ENCODE measurements at places on chromosomes 5 and 9.

GRCh38 chr5:170405817-170406216, 16.6 kb upstream of the KCNMB1 start:
- H3K27ac ChIP-seq: no peak overlapping the region
- H3K4me1 ChIP-seq: no peaks in the 10 kb centered on the region
- no peak overlapping the region for H3K4me3 ChIP-seq
- peaks cover 20% of the 10 kb centered on the region for H3K27me3 ChIP-seq
- no peaks in the 10 kb centered on the region for H3K36me3 ChIP-seq

DNA sequence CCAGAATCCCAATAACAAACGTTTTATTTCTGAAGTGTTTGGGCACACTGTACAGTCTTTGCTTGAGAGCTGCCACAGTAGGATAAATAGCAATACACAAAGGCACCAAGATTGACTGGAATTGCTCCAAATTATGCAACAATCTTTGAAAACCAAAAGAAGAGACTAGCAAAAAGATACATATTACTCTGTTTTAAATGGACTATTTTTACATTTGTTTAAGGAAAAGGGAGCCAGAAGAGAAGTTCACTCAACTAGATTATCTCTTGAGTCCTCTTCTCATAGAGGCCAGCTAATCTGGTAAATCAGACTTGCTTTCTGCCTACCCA, 385.0 kb upstream of the SLC30A5 start:
- H3K27ac ChIP-seq: no peak overlapping the region
- peaks cover 4% of the 10 kb centered on the region for H3K27me3 ChIP-seq
- no peak for DNase-seq
- no peak overlapping the region for H3K4me3 ChIP-seq
- H3K4me1 ChIP-seq: peaks cover 23% of the 10 kb centered on the region

DNA sequence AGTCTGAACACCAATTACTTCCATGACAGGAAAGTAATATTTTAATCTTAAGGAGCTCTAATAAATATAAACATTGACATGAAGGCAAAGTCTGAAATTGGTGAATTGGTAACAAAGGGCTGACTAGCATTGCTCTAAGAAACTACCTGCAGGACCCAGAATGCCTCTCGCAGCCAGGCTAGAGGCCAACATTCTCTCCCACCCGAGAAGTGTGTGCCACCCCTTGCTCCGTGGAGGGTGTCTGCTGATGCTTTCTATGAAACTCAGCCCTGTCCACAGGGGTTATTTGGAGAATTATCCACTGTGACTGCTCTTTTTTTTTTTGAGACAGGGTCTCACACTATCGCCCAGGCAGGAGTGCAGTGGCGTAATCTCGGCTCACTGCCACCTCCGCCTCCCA, 81.4 kb downstream of the USP20 start:
- H3K27me3 ChIP-seq: no peaks in the 10 kb centered on the region
- peaks cover 11% of the 10 kb centered on the region for H3K4me1 ChIP-seq
- H3K27ac ChIP-seq: no peak overlapping the region
- H3K4me3 ChIP-seq: no peak overlapping the region
- peaks cover 45% of the 10 kb centered on the region for H3K36me3 ChIP-seq
- no peak for DNase-seq

GRCh38 chr9:127629468-127630081, 17.5 kb downstream of the STXBP1 start:
- H3K27ac ChIP-seq: no peak overlapping the region
- H3K4me3 ChIP-seq: no peak overlapping the region
- H3K4me1 ChIP-seq: peaks cover 19% of the 10 kb centered on the region
- H3K36me3 ChIP-seq: no peaks in the 10 kb centered on the region
- DNase-seq: no peak

DNA sequence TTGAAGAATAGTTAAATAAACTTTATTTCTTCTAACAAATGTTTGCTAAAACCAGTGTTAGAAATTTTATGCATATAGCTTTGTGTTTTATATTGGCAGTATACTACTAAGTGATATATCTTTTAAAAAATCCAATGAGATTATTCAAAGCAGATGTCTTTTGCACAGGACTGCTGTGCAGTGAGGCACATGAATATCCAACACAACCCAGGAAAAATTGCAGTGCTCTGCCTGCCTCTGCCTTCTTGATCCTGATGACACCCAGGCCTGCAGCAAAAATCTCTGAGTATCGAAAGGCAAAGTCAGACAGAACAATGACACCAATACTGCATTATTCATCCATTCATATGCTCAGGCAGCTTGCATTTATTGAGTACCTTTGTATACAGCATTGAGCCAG, 1076.5 kb upstream of the ARRDC3 start:
- no peaks in the 10 kb centered on the region for H3K27me3 ChIP-seq
- H3K27ac ChIP-seq: no peak overlapping the region
- no peaks in the 10 kb centered on the region for H3K36me3 ChIP-seq
- H3K4me3 ChIP-seq: no peak overlapping the region

DNA sequence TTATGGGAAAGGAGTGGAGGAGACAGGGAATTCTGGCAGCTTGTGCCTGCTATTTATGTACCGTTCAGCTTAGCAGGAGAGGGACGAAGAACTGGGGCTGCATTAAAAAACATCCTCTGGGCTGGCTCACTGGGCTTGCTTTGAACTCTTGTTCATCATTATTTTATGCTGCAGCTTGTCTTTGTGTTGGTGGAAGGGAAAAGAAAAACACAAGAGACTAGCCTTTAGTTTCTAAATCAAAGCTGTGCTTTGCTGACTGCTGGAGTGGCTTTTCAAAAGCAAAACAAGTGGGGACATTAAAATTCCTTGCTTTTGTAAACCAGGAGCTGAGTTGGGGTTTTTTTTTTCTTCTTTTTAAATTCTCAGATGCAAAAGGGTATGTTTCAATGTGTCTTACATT, 5.9 kb upstream of the RGMB start:
- H3K4me3 ChIP-seq: no peak overlapping the region
- no peak for DNase-seq
- H3K36me3 ChIP-seq: no peaks in the 10 kb centered on the region
- H3K27me3 ChIP-seq: peaks cover 66% of the 10 kb centered on the region
- H3K4me1 ChIP-seq: peaks cover 20% of the 10 kb centered on the region

- H3K4me1 ChIP-seq: peaks cover 13% of the 10 kb centered on the region
- H3K36me3 ChIP-seq: peaks cover 3% of the 10 kb centered on the region
- no peak for DNase-seq
- peaks cover 24% of the 10 kb centered on the region for H3K27me3 ChIP-seq
Measured at GRCh38 chr9:124503713-124504529, 3.3 kb downstream of the NR5A1 start.

GRCh38 chr5:132501961-132502931, 11.7 kb upstream of the IRF1 start:
- peaks cover 43% of the 10 kb centered on the region for H3K4me1 ChIP-seq
- H3K4me3 ChIP-seq: no peak overlapping the region

GRCh38 chr9:14232111-14232510, 81.8 kb downstream of the NFIB start:
- no peaks in the 10 kb centered on the region for H3K4me1 ChIP-seq
- peak; percentile 7 for DNase-seq
- H3K27ac ChIP-seq: no peak overlapping the region
- no peaks in the 10 kb centered on the region for H3K27me3 ChIP-seq
- no peaks in the 10 kb centered on the region for H3K36me3 ChIP-seq

DNA sequence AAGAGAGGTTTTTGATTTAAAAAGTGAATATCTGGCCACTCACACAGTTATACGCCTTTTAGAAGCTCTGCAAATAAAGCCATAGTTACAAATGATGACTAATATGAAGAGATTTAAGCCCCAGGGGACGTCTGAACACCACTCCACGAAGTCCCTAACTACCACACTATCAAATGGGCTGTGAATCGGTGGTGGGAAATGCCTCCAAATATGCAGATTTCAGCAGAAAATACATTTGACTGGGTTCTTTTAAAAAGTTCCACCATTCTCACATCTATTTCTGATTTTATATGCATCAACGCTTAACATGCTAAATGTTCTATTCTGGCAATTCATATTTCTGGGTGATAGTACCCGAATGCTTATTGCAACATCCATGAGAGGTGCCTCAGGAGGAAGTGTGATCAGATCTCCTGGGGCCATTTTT, 22.5 kb downstream of the TICAM2 start:
- H3K27me3 ChIP-seq: peaks cover 4% of the 10 kb centered on the region
- no peak overlapping the region for H3K4me3 ChIP-seq
- H3K36me3 ChIP-seq: no peaks in the 10 kb centered on the region
- H3K4me1 ChIP-seq: no peaks in the 10 kb centered on the region

GRCh38 chr9:8863886-8864544, 1064.4 kb upstream of the DMAC1 start:
- peaks cover 17% of the 10 kb centered on the region for H3K27me3 ChIP-seq
- no peaks in the 10 kb centered on the region for H3K4me1 ChIP-seq
- no peak for DNase-seq
- no peaks in the 10 kb centered on the region for H3K36me3 ChIP-seq
- H3K27ac ChIP-seq: no peak overlapping the region
- H3K4me3 ChIP-seq: no peak overlapping the region

DNA sequence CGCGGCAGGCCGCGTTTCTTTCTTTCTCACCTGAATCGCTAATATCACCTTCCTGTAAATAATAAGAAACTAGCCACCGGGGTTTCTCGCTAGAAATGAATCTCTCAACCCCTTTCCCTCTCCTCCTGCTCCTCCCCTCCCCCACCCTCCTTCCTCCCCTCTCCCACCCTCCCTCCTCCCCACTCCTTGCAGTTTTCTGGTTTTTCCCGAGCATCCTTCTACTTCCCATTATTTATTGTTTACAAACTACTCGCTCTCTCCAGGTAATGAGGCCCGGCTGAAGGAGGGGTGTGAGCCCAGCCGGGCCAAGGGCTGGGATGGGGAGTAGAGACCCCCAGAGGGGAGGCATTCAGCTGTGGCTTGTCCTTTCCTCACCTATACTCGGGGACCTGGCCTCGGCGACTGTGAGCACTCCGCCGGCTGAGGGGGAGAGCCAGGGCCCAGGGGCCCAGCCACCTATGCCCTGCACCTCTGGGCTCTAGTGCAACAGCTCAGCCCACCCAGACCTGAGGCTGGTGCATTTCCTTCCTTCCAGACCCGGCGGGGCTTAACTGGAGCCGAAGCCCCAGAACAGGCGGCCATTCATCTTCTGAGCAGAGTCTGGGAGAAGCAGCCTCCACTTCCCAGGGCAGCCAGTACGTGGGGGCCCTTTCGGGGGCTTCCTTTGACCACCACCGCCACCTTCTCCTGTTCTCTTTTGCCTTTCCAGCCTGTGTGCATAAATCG, 2.1 kb upstream of the IRX4 start:
- no peak for DNase-seq
- H3K4me1 ChIP-seq: peaks cover 4% of the 10 kb centered on the region
- peaks cover 2% of the 10 kb centered on the region for H3K36me3 ChIP-seq
- H3K27ac ChIP-seq: peak overlapping the region; percentile 48
- no peak overlapping the region for H3K4me3 ChIP-seq
- peaks cover 46% of the 10 kb centered on the region for H3K27me3 ChIP-seq

GRCh38 chr5:14475045-14475444, 106.5 kb upstream of the OTULINL start:
- peaks cover 8% of the 10 kb centered on the region for H3K27me3 ChIP-seq
- no peak overlapping the region for H3K27ac ChIP-seq
- H3K4me3 ChIP-seq: no peak overlapping the region
- peaks cover 9% of the 10 kb centered on the region for H3K4me1 ChIP-seq
- H3K36me3 ChIP-seq: no peaks in the 10 kb centered on the region
- no peak for DNase-seq

DNA sequence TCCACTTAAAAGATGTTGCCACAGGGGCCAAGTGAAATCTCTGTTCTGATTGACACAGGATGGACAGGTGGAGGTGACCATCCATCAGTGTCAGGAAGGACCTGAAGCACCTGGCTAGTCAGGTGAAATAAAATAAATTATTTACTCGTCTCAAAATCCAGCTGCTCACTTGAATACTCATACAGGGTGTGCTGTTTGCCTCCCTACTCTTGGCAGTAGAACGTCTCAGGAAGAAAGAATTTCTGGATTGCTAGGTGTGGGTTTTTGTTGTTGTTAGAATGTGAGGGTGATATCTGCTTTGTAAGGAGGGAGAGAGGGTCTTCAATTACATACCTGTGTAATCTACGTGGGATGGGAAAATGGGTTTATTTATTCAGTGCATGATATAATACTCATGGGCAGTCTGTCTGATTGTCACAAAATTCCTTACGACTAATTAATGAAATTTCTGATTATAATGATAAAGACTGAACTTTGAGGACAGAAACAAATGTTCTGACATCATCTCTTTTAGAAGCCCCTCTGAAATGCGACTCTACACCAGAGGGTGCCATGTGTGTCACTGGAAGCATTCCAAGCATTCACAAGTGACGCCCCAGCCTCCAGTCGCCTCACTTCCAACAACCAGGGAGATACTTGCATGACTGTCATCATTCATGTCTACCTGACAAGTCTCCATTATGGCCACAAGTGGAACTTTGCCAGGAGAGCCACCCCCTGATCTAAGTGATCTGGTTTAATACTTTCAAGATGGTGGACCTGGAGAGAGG, 218.4 kb downstream of the GAPVD1 start:
- no peaks in the 10 kb centered on the region for H3K4me1 ChIP-seq
- no peak for DNase-seq
- H3K36me3 ChIP-seq: peaks cover 25% of the 10 kb centered on the region
- no peak overlapping the region for H3K4me3 ChIP-seq
- H3K27ac ChIP-seq: no peak overlapping the region

GRCh38 chr5:176816791-176817347, 6.5 kb downstream of the UNC5A start:
- H3K4me3 ChIP-seq: peak overlapping the region; percentile 50
- H3K27ac ChIP-seq: no peak overlapping the region
- no peak for DNase-seq
- no peaks in the 10 kb centered on the region for H3K36me3 ChIP-seq

Measured in activated CD4-positive, alpha-beta T cell treated with anti-CD3 and anti-CD28 coated beads, Interleukin-2, amount 10 ng/mL, durations not matched to agents 24 days and 14 days (primary cell).